ENCODE measurements at places on chromosomes 1 and 21.

GRCh38 chr1:12502336-12503109 lies 115.5 kb downstream of the DHRS3 start:
- no peak for DNase-seq

GRCh38 chr1:41765152-41765551 lies 153.6 kb downstream of the HIVEP3 start:
- no peak for DNase-seq

DNA sequence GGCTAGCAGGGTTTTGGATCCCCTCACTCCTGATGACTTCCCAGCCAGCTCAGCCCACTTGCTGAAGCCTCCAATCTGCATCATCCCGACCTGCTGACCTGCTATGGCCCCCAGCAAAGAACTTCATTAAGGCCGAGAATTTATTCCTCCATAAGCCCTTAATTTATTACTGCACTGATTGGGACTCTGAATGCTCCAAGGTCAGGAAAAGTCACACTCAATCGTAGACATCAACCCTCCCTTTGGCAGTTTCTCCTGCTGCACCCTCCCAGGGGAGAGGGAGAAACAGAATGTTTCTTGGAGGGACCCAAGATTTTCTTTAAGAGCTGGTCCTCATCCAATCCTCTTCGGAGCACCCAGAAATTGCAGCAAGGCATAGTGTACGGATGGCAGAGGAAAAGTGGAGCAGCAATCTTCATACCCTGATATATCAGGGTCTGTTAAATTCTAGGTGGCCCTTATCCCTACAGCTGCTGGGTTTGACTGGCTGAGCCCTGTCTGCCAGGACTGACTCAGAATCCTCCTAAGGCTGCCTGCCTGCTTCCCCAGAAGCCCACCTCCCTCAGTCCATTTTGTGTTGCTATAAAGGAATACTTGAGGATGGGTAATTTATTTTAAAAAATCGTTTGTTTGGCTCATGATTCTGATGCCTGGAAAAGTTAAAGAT lies 62.2 kb downstream of the DMAP1 start:
- no peak for DNase-seq

DNA sequence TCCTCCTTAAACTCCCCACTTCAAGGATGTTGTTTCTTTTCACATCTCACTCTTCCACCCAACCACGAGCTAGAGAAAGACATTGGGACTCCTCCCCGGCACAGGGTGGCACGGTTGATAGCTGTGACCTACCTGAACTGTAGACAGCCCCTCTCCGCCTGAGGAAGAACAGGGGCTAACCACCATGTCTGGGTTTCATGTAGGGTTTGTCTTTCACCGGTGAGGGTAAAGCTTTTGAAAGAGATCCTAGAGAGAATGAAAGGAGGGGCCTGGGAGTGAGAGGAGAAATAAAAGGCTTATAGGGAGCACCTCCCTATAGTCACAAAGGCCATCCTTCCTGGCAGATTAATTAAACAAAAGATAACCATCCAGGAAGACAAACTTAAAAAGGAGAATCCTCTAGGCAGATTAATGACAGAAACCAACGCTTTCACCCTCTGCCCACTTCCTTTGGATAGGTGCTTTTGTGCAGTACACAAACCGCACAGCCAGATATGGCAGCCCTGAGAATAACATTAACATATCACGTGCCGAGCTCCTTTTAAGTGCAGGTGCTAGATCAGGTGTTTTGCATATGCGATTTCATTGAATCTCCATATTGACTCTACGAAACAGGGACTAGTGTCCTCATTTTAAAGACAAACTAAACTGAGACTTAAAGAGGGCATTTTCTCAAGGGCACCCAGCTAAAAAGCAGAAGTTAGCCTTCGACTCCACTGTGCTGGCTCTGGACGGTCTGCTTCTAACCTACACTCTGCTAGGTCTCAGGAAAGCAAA lies 178.1 kb upstream of the RUNX1 start:
- DNase-seq: no peak

DNA sequence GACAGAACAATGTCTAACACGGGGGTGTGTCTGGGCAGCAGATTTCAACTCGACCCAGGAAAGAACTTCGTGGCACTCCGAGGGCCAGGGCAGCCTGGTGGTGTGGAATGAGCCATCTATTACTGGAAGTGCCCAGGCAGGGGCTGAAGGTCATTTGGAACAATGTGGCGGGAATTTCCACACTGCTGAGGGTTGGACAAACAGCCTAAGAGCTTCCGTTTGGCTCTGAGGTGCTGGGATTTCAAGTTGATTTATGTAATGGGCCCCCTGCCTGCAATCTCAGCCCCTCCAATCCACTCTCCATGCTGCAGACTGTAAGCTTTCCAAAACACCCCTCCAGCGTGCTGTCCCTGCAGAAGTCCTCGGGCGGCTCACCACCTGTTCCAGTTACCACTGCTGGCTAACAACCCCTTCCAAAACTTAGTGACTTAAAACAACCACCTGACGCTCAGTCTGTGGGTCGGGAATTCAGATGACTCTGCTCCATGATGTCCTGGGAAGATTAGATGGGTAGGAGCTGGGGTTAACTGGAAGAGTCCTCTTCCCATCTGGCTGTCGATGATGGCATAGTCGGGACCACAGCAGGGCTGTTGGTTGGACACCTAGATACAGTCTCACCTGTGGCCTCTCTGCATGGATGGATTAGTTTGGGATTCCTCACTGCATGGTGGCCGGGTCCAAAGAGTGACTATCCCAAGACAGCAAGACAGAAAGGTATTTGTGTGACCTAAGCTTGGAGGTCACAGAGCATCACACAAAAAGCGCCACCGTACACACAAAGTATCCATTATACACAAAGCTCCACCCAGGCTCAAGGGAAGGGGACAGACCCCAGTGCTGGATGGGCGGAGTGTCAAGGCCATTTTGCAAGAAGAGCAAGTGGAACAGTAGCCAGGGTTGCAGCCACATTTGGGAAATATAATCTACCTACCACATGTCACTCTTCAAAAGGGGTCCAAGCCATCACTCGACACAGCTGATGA lies 89.7 kb upstream of the IFFO2 start:
- DNase-seq: no peak

- DNase-seq: no peak
Measured at GRCh38 chr1:230382001-230382491, 44.1 kb downstream of the PGBD5 start.

All from RWPE1 (cell line).